Osteocyte (in vitro differentiated cells): ENCODE measurements at places on chromosomes 5 and 9. TPM values are rescaled to one million over a fixed set of nuclear protein-coding genes. Genes with fewer than 3 reads are reported as not detected.

The FCN2 gene
- not detected in 2 replicates for total RNA-seq

The NPR3 gene
- total RNA-seq, result 92.2 and 97.4 TPM in 2 replicates

The LCN6 gene
- not detected in 2 replicates for total RNA-seq

The ENHO gene
- 0.86 and 1.0 TPM in 2 replicates for total RNA-seq

The PCDHGA1 gene
- 0.13 TPM in 1 of 2 replicates, not detected in the other for total RNA-seq

The HAND1 gene
- not detected in 2 replicates for total RNA-seq

The FBP1 gene
- total RNA-seq, result not detected in 2 replicates

The POLR1E gene
- 20.5 and 21.9 TPM in 2 replicates for total RNA-seq

The SPAAR gene
- total RNA-seq, result 0.56 TPM in 1 of 2 replicates, not detected in the other

The GRIA1 gene
- 48.1 and 48.8 TPM in 2 replicates for total RNA-seq

The EFNA5 gene
- total RNA-seq, result 34.2 and 35.4 TPM in 2 replicates

The LRRC19 gene
- not detected in 2 replicates for total RNA-seq

The LCN2 gene
- total RNA-seq, result not detected in 2 replicates

The UBE2QL1 gene
- not detected in 2 replicates for total RNA-seq

The CAVIN4 gene
- 1.1 and 1.6 TPM in 2 replicates for total RNA-seq

The STARD4 gene
- 24.8 and 29.7 TPM in 2 replicates for total RNA-seq

The PCDHGB7 gene
- 6.2 and 8.8 TPM in 2 replicates for total RNA-seq

The SCGB3A1 gene
- not detected in 2 replicates for total RNA-seq

The CORO2A gene
- total RNA-seq, result 1.6 and 1.8 TPM in 2 replicates

The SOWAHA gene
- not detected in 2 replicates for total RNA-seq

The TMEM215 gene
- total RNA-seq, result not detected in 2 replicates

The LRRC8A gene
- 39.5 and 42.8 TPM in 2 replicates for total RNA-seq

The PDE8B gene
- 2.0 and 2.5 TPM in 2 replicates for total RNA-seq

The RASA1 gene
- 29.3 and 32.1 TPM in 2 replicates for total RNA-seq

The FAM221B gene
- not detected in 2 replicates for total RNA-seq

The SOHLH1 gene
- total RNA-seq, result not detected in 2 replicates

The C7 gene
- total RNA-seq, result not detected in 2 replicates

The C5orf46 gene
- not detected in 2 replicates for total RNA-seq

The TSSK1B gene
- total RNA-seq, result 0.21 and 0.42 TPM in 2 replicates

The CKS2 gene
- total RNA-seq, result 23.7 and 29.2 TPM in 2 replicates

The C5orf58 gene
- not detected in 2 replicates for total RNA-seq

The OGN gene
- total RNA-seq, result 3.9 and 5.5 TPM in 2 replicates

The ST8SIA4 gene
- not detected in 2 replicates for total RNA-seq
